ENCODE measurements at places on chromosomes 4 and X. TPM values are rescaled to one million over a fixed set of nuclear protein-coding genes. Genes with fewer than 3 reads are reported as not detected.

- H3K4me1 ChIP-seq, result peaks cover 26% of the 10 kb centered on the region
- peaks cover 10% of the 10 kb centered on the region for H3K36me3 ChIP-seq
- H3K27ac ChIP-seq, result 0 out of 2 replicates have a peak overlapping the region, but pooled peaks have one; percentile 18
- no peak overlapping the region for H3K4me3 ChIP-seq
These were observed 333.3 kb downstream of the DCTD start for GRCh38 chr4:182583703-182584415.

DNA sequence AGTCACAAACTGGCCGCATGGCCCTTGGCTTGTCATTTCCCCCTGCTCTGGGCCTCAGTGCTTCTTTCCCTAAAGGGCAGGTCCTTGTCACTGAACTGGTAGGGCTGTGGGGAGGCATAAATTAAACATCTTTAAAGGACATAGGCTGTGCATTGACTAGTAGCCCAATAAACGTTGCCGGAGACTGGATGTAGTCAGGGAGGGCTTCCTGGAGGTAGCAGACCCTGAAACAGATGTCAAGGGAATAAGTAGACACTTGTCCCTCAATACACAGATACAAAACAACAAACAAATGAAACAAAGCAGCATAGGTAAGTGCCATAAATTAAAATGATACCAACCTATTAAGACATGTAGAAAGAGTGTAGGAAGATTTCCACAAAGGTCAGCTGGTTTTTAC is 71.8 kb upstream of the PSAPL1 start:
- no peak for DNase-seq
- H3K36me3 ChIP-seq, result no peaks in the 10 kb centered on the region
- H3K27ac ChIP-seq, result no peak overlapping the region
- H3K4me3 ChIP-seq, result no peak overlapping the region
- H3K27me3 ChIP-seq, result peaks cover 51% of the 10 kb centered on the region

Gene AKAP4
- not detected for total RNA-seq

Gene NAP1L2
- total RNA-seq, result 0.18 TPM

Gene TRIM75
- total RNA-seq, result not detected

- no peaks in the 10 kb centered on the region for H3K27me3 ChIP-seq
- DNase-seq, result no peak
- no peaks in the 10 kb centered on the region for H3K4me1 ChIP-seq
- no peak overlapping the region for H3K4me3 ChIP-seq
These were observed 53.1 kb downstream of the IGSF1 start for GRCh38 chrX:131235768-131236545.

Gene IL2
- total RNA-seq, result not detected

DNA sequence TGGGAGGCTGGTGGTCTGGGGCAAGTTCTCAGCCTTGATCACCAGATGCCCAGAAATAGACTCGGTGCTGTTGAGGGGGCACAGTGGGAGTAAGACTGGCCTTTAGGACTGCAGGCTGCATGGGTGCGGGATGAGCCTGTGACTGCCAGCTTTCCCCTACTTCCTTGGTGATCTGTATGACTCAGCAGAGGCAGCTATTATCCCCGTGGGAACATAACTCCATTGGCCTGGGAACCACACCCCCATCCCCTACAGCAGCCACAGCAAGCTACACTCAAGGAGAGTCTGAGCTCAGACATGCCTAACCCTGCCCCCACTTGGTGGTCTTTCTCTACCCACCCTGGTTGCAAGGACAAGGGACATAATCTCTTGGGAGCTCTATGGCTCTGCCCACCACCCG is 20.6 kb downstream of the CLIC2 start:
- no peaks in the 10 kb centered on the region for H3K27me3 ChIP-seq
- H3K4me3 ChIP-seq, result no peak overlapping the region
- H3K27ac ChIP-seq, result no peak overlapping the region
- DNase-seq, result no peak
- no peaks in the 10 kb centered on the region for H3K4me1 ChIP-seq

- no peak overlapping the region for H3K27ac ChIP-seq
- peaks cover 22% of the 10 kb centered on the region for H3K4me1 ChIP-seq
- H3K36me3 ChIP-seq, result no peaks in the 10 kb centered on the region
- no peak overlapping the region for H3K4me3 ChIP-seq
- DNase-seq, result no peak
These were observed 27.6 kb upstream of the BCORL1 start for GRCh38 chrX:129954804-129955203.

DNA sequence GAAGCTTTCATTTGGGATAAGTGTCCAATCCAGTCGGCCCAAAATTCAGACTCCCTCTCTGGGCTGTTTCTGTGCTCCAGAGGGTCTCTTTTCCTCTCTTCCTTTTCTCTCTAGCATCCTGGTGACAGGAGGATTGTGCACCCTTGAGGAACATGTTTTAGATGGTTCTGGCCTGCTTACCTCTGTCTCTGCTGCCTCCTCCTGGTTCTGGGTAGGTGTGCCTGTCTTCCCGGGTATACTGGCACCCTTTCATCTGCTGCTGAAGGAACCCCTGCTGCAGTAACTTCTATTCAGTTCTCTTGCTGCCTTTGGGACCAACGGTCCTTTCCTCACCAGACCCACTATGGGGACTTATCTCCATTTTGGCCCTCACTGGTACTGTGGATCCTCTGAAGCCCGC is 53.2 kb downstream of the HMGB2 start:
- no peak overlapping the region for H3K4me3 ChIP-seq
- H3K27ac ChIP-seq, result no peak overlapping the region
- peaks cover 14% of the 10 kb centered on the region for H3K36me3 ChIP-seq
- no peaks in the 10 kb centered on the region for H3K4me1 ChIP-seq
- peaks cover 3% of the 10 kb centered on the region for H3K27me3 ChIP-seq

Gene DCAF4L1
- 0.04 TPM for total RNA-seq

Gene ZGRF1
- 7.2 TPM for total RNA-seq

DNA sequence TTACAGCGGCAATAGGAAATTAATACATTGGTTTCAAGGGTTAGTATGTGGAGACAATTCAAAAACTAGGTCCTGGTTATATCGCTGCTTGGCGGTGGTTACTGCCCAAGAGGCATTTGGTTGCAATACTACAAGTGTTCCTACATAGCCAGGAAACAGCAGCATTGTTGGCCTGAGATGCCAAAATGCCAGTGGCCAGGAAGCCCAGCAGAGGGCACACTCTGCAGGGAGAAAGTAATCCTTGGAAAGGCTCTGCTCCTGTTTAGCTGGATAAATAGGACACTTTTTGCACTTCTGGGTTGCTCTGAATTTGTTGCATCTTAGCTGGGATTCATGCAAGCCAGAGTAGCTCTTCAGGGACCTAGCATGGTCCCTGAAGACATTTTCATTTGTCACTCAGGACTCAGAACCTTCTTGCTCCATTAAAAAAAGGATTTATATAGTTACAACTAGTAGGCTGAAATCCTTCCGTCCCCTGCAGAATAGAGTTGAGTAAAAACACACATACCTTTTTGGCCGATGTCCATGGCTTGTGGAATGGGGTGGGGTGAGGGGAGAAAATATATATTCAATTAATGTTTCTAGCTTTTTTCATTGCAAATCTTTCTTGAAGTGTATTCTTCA is 8.1 kb upstream of the GPR119 start:
- no peak overlapping the region for H3K4me3 ChIP-seq
- peaks cover 5% of the 10 kb centered on the region for H3K4me1 ChIP-seq
- H3K27me3 ChIP-seq, result peaks cover 11% of the 10 kb centered on the region
- H3K36me3 ChIP-seq, result no peaks in the 10 kb centered on the region

Measured in HFFc6 (cell line).